ENCODE measurements at places on chromosomes 12 and 14.

- no peak for DNase-seq
Observed at GRCh38 chr12:122785503-122785902, 11.1 kb downstream of the CCDC62 start.

- DNase-seq = peak; percentile 64
Observed at GRCh38 chr14:105168496-105168978, at the start of gene JAG2. JAG2 (minus strand) TSS chr14:105168776; CDS start chr14:105168420, 356 bp downstream.

GRCh38 chr14:25759256-25759655 lies 709.3 kb upstream of the STXBP6 start:
- DNase-seq = no peak

- peak; percentile 45 for DNase-seq
Observed at GRCh38 chr14:68655021-68655831, 137.6 kb downstream of the ZFP36L1 start.

DNA sequence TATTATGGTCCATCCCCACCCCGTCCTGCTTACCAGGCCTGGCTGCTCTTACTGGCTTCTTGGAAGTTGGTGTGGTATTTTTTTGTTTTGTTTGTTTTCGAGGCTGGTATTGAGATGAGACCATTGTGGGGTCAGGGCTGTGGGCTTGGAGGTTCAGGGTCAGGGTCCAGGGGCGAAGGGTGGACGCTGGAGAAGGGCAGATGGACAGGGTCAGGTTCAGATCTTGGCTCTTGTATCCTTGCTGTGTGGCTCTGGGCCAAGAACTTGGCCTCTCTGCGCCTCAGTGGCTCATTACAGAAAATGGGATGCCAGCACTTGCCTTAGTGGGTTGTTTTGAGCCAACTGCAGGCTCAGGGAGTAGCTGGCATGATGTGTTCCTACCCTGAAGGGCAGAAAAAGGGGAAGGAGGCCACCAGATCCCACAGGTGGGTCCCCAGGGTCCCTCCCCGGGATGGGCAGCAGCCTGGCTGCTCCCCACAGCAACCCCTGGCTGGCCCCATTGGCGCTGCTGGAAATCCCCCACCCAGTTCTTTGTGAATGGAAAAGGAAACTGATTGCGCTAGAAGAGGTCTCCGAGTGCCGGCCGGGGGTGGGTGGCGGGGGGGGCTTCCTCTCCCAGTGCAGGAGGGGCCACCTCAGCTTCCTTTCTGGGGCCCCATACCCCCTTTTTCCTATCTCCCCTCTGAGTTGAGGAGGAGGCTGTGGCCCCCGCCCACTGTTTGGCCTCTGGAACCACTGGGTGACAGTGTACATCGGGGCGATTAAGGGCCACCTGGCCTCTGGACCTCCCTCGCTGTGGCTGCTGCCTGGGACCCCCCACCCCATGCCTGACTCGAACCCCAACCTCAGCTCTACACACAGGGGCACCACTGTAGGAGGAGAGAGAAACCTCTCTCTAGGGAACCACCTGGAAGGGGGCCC lies 25.0 kb downstream of the SH2B3 start:
- DNase-seq = no peak

DNA sequence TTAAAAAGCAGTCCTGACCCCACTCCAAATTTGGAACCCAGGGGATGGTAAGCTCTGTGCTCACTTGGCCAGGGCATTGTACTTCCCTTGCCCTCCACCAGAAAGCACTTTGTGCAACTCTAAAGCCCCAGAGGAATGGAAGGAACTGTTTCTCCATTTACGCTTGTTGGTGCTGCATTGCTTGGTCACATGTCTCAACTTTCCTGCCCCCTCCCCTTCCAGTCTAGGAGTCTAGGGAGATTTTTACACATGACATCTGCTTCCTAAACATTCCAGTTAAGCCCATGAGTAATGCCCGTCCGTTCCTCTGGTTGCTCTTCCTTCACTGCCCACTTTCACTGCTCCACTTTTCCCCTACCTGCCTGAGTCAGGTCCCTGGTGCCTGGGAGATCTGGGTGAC lies 92.6 kb upstream of the MAP1LC3B2 start:
- DNase-seq = no peak

GRCh38 chr12:13857750-13858149 lies 123.7 kb downstream of the GRIN2B start:
- DNase-seq = no peak

DNA sequence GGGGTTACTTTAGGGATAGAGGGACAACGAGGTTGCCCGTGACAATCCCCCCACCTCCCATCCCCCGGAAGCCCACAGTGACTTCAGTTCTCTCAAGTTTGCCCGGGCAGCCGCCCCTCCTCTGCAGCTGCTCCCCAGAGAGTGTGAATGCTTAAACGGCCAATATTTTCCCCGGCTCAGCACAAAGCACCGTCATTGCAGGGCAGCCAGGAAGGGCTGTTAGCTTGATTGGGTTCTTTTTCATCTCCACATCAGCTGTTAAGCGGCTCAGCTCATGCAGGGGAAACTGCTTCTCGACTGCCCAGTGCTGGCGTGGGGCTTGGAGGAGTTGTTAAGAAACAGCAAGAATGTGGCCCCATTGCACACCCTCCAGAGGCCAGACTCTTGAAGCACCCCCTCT lies 120.5 kb upstream of the NCOR2 start:
- DNase-seq = no peak

All from Calu3 (cell line).